ENCODE measurements at places on chromosomes 12 and 14.
A peak's percentile ranks its signal among the peaks of the same experiment; 100 is the strongest.

DNA sequence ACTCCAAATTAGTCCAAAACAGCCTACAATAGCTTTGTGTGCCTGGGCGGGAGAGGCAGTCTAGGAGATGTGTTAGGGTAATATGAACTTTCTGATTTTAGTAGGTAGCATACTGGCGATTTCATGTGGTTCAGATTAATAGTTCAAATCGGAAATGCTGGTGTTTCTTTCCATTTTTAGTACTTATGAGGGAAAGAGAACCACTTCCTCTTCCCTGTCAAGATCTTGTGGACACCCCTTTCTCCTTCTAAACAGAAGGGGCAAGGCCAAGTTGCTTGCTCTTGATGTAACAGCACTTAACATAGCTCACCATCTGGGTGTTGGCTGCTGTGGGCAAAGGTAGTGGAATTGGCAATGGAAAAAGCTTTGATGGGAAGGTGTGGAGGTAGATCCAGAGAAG, 32.2 kb upstream of the IGF1 start:
- DNase-seq: no peak

GRCh38 chr12:96474206-96474605, 15.2 kb upstream of the CFAP54 start:
- DNase-seq: no peak

DNA sequence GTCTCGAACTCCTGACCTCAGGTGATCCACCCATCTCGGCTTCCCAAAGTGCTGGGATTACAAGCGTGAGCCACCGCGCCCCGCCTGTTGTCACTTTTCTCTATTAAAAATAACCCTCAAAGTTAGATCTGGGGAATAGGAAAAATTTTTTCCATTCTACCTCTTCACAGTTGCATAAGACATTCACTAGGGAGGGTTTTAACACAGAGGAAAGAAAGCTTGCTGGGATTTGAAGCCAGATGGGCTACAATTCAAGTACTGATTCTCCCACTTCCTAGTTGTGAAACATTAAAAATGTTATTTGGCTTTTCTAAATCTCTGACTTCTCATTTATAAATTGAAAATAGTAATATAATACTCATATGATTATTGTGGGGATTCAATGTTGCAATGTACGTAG, 23.3 kb upstream of the SLC15A5 start:
- DNase-seq: no peak

DNA sequence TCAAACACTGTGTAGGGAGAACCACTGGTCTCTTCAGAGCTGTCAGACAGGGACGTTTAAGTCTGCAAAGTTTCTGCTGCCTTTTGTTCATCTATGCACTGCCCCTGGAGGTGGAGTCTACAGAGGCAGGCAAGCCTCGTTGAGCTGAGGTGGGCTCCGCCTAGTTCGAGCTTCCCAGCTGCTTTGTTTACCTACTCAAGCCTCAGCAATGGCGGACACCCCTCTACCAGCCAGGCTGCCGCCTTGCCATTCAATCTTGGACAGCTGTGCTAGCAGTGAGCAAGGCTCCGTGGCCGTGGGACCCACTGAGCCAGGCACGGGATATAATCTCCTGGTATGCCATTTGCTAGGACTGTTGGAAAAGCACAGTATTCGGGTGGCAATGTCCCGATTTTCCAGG, 24.6 kb upstream of the YBX3 start:
- DNase-seq: no peak

- no peak for DNase-seq
These were observed 19.9 kb downstream of the JAG2 start for GRCh38 chr14:105148604-105149145.

- DNase-seq: no peak
These were observed 324.2 kb downstream of the ALG10 start for GRCh38 chr12:34346372-34347034.

- peak; percentile 91 for DNase-seq
These were observed 13.5 kb downstream of the DHRS7 start for GRCh38 chr14:60151715-60152114.

GRCh38 chr12:15931590-15932053, 20.5 kb downstream of the DERA start:
- peak; percentile 51 for DNase-seq

DNA sequence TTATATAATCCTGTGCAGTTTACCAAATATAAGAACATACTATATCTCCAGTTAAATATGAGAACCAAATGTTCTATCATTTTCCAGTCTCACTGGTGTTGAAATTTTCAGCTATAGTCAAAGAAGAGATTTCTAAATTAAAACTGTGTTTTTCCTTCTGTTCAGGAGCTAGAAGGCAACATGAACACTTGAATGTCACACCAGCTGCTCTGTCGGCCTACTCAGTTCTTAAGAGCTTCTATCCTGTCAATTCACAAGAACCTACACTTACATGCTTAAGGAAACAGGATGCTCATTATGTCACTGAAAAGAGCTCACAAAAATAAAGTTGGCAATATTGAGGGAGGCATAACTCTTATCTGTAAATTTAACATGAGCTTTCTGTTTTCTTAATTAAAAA, 43.1 kb downstream of the ATP2B1 start:
- DNase-seq: no peak

DNA sequence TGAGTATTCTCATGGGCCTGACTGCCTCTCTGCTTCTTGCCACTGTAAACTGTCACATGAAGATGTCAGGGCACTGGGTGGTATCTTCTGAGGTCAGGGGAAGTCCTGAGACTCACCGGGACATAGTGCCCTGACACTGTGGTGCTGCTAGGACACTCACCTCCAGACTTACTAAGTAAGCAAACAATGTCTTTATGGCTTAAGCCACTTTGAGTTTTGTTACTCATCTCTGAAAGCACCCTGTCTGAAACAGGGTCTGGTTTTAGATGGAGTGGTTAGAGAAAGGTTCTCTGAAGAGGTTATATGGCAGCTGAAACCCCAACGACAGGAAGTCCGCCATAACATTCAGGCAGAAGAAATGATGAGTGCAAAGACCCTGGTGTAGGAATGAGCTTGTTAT, 22.7 kb downstream of the GPR19 start:
- DNase-seq: no peak

- no peak for DNase-seq
These were observed 42.5 kb upstream of the PPM1H start for GRCh38 chr12:62977418-62977817.

GRCh38 chr12:31021809-31022494, 51.7 kb upstream of the DDX11 start:
- DNase-seq: no peak

GRCh38 chr14:98949051-98949450, 322.9 kb downstream of the BCL11B start:
- DNase-seq: no peak

- no peak for DNase-seq
These were observed 35.2 kb downstream of the VRK1 start for GRCh38 chr14:96832351-96832750.

DNA sequence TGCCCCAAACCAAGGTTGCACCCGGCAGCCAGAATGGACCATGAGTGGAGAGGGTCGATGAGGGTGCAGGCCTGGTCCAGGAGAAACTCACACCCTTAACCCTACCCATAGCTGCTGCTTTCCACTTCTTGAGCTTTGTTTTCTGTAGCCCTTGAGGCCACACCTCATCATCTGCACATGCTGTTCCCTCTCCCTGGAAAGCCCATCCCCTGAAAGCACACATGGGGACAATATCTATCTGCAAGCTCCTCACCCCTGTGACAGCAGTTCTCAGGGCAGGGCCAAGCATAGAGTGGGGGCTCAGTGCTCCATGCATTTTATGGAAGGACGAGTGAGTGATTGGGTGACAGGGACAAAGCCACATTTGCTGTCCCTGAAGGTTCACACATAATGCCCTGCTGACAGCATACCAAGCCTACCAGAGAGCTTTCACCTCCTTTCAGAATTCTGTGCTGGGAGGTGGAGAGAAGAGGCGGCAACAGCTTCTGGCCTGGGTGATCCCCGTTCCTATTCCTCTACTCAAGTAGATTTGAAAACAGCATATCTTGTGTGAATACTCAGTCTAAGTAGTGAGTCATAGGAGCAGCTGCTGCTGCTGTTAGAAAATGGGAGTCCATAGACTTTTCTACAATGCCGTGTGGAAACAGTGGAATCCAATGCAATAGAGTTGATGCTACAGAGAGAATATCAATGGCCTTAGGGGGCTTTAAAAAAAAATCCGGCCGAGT, 44.6 kb downstream of the SRGAP1 start:
- DNase-seq: peak; percentile 93

DNA sequence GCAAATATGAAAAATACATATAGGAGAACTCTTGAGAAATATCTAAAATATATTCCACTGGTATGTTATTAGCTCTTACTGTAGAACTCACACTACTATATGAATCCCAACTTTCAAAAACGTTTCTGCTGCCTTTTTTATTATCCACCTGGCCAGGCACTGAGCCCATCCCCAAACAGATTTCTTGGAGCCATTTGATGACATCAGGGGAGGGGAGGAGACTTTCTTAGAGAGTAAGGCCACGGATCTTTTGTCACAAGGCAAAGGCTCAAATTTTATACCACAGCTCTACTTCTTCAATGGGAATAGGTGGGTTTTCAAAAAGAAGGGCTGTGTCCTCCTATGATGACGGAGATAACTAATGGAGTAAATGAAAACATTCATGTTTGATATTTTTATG, 83.0 kb downstream of the SLC25A21 start:
- DNase-seq: no peak

DNA sequence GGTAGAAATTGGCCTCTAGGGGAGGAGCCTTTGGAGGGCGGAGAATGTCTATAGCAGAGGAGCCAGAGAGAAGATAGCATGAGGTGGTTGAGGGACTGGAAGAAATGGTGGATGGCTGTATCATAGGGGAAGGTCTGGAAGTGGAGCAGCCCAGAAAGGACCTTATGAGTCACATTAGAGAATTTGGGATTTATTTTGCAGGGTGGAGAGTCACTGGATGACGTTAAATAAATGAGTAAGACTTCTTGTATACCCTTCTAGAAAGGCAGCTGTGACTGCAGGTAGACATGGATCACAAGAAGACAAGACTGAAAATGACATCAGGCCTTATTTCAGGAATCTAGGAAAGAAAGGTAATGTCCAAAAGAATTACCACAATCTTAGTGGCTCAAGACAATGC, 208.2 kb upstream of the TMTC1 start:
- no peak for DNase-seq

- peak; percentile 23 for DNase-seq
These were observed 46.7 kb downstream of the FAM222A start for GRCh38 chr12:109760031-109760929.

- DNase-seq: no peak
These were observed 771.6 kb downstream of the LRFN5 start for GRCh38 chr14:42378274-42378673.

DNA sequence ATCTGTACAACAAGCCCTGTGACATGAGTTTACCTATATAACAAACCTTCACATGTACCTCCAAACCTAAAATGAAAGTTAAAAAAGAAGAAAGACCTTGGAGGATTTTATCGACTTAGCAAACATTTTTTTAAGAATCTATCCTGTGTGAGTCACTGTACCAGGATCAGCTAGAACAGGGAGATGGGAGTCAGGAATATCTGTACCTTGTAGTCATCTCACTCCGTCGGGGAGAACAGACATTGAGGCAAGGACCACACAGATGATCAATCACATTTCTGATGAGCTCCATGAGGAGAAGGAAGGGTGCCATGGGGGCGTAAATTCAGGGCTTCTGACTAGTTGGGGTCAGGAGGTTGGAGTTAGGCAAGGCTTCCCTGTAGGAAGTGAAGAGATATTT, 310.6 kb downstream of the VRK1 start:
- DNase-seq: no peak

GRCh38 chr12:2652011-2652400, 142.8 kb upstream of the FKBP4 start:
- DNase-seq: no peak

Measured in LHCN-M2 (cell line).